Left colon (tissue), 2 donors: ENCODE measurements at places on chromosomes 6 and 20.

DNA sequence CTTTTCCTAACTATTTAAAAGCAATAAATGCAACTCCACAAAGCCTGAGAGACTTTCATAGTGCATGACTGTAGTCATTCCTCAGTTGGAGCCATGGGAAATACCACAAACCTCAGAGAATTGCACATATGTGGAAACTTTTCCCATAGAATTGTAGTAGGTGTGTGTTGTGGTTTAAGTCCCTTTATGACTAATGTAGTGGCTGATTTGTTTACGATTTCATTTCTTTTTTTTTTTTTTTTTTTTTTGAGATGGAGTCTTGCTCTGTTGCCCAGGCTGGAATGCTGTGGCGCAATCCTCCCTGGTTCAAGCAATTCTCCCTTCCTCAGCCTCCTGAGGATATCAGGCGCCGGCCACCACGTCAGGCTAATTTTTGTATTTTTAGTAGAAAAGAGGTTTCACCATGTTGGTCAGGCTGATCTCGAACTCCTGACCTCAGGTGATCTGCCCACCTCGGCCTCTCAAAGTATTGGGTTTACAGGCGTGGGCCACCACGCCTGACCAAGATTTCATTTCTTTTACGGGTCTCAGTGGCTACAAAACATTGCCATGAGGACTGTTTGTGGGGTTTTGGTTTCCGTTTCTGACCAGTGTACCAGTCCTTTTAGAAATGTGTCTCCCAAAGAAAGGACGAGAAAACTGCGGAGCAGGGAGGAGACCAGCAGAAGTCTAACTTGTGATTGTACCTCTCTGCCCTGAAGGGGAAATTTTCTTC is 212.1 kb upstream of the MARCKS start:
- no peak for DNase-seq

DNA sequence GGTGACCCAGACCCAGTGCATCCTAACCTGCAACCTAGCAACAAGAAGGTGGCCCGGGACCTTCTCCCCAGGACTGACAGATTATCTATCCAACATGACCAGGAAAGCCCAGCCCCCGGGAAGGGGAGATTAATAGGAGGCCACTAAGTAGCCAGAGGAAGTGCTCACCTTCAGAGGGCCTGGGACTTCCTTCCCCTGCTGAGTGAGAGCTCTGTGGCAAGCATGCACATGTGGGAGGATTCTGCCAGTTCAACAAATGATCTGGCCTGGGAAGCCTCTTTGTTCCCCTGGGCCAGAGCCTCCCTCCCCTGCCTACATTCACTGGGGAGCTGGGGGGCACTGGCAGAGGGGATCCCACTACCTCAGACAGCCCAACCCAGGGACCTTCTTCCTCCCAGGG is 39.6 kb downstream of the SHLD1 start:
- DNase-seq: no peak

DNA sequence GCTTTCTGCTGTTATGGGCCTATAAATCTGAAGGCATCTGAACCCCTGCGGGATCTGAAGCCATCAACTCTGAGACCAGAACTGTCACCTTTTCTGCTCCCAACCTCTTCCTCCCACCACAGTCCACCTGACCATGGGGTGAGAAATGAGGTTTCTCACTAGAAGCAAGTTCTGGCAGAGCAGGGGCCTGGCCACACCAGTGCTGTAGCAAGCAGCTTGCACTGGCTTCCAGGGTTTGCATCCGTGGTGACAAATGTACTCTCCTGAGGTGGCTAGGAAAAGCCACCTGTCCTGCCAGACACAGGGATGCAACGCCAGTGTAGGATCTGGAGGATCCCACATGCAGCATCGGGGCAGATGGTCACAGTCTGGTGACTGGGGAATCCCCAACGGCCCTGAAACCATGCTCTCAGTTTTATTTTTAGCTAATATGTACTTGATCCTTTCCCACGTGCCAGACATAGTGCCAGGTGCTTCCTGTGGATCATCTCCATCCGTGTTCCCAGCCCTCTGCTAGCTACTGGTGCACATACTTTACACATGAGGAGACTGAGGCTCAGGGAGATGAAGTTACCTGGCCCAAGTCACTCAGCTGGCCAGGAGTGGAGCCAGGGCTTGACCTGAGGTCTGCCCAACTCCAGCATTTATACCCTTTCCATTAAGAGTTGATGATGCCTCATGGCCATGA is 122.1 kb upstream of the SPACA1 start:
- DNase-seq: peak; percentile 16

DNA sequence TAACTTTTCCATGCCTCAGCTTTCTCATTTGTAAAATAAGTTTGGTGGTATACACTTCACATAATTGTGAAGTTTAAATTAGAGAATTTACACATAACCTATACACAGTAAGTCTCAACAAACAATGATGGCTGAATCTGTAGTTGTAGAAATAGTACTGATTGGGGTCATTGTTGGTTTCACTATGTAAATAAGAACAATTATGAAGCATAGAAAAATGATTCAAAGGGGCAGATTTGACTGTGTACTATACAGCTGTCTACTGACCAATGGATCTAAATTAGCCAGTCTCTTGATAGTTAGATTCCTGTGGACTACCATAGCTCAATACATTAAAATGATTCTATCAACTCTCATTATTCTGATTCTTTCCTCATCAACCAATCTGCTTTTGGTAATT is 181.1 kb upstream of the STXBP5 start:
- no peak for DNase-seq

DNA sequence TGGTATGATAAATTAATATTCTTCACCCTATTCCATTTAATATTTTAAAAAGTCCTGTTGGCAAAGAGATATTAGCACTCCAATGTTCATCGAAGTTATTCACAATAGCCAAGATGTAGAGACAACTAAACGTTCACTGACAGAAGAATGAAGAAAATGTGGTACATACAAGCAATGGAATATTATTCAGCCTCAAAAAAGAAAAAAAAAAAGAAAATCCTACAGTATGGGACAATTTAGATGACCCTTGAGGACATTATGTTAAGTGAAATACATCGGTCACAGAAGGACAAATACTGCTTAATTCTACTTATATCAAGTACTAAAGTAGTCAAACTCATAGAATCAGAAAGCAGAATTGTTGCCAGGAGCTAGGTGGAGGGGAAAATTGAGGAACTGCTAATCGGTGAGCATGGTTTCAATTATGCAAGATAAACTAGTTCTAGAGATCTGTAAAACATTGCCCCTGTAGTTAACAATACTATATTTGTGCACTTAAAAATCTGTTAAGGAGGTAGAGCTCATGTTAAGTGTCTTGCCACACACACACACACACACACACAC is 4.7 kb downstream of the GCLC start:
- no peak for DNase-seq
